Trophoblast cell (in vitro differentiated cells and primary cell): ENCODE measurements at places on chromosomes 2 and 18.
A peak's percentile ranks its signal among the peaks of the same experiment; 100 is the strongest.

GRCh38 chr2:168496906-168497305 is 40.8 kb downstream of the CERS6 start:
- no peak for DNase-seq

GRCh38 chr2:8498994-8499393 is 182.9 kb upstream of the ID2 start:
- no peak for DNase-seq

- no peak for DNase-seq
Measured at GRCh38 chr2:30641765-30642345, 165.4 kb downstream of the CAPN13 start.

DNA sequence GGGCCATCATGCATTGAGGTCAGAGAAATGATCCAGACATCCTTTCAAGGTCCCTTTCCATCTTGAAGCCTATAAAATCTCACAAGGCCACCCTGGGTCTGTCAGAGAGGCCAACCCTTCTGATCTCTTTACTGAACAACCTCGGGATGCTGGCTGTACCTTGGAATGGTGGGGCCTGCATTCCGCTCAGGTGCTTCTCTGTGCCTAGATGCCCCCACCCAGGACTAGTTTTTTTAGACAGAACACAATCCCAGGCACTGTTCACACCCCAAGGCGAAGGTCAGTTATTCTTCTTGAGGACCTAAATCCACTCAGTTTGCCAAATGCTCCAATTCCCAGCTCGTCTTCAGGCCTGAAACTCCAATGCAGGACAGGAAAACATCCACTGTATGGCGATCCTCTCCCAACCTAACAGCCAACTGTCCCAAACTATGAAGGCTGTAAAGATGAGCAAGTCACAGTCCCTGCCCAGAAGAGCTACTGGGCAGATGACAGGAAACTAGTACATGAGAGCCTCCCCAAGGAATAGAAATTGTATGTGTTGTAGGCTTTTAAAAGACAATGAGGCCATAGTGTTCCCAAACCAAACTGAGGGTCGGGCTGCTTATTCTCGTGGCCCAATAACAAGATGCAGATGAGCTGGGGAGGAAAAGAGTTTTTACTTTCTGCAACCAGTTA is 154.4 kb upstream of the ACAA2 start:
- DNase-seq: no peak

- no peak for DNase-seq
Measured at GRCh38 chr2:160390544-160391455, 102.8 kb downstream of the RBMS1 start.

DNA sequence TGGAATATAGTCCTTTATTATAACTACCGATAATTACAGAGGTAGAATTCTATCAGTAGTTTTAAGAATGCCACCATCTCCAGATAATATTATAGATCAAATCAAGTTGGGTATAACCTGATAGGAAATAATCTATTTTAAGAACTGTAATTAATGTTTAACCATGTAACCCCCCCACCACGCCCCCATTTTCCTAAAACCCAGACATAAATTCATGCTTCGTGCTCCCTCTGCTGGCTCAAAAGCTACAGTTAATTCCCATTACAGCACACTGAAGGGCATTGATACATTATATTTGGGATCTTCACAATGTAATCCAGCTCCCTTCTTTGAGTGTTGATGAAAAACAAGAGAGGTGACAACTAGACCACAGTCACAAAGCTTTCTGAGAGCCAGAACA is 228.0 kb upstream of the SMAD7 start:
- DNase-seq: no peak

DNA sequence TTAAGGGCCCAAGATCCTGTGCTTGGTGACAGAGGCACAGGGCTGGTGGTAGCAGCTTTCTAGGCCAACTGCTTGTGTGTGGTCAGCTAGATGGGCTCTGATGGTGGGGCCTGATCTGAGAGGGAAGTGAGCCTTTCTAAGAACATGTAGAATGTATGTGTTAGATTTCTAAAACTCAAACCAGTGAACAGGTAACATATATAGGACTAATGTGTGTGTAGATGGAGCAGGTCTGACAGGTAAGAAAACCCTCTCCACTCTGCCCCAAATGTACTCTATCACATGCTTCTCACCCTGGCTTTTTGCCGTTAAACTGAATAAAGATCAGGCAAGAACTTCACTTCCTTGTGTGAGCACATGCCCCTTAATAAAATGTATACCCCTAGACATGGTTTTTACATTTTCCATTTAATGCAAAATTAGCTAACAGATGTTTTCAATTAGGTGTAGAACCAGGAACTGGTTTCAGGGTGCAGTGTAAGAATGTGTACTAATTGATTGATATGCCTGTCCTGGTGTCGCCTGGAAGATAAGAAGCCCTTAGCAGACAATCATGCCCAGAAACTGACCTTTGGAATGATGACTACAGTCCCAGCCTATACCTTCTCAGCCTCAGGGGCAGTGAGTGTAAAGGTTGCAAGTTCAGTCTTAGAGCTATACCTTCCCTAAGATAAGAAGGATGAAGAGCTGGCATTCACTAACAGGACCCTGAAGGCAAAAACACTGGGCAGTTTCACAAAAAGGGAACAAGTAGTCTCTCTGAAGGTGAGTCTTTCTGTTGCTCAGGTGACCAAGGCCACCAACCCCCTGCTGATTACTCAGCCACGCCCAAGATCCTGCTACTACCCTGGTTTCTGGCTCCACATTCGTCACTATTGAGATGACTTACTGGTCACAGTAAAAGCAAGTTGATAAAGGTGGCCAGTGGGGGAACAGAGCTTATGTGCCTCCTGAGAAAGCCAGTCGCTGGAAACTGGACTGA is 71.2 kb downstream of the SPATS2L start:
- DNase-seq: no peak

DNA sequence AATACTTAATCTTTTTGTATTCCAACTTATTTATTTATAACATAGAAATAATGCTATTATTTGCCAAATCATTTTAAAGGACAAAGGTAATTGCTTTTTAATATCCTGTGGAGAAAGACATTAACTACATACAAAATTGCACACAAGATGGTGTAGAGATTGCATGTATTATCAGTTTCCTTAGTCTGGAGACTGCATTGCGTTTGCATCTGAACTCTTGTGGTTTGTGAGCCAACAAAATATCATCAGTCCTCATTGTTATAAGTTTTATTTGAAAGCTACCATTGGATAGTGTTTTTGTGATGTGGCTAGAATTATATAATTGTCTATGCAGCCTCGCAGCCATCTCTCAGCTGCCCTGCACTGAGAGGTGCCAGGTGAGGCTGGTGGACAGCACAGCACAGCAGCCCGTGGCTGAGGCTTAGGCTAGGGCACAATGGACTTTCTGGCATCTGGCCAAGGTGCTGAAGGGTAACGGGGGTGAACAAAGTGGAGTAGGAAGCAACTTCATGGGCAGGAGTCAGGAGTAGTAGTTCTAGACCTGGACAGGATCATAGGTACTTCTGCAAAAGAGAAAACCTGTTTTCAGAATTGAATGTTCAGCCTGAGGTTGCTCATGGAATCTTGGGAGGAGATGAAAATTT is 15.1 kb downstream of the RASGRP3 start:
- no peak for DNase-seq

GRCh38 chr18:46252759-46253158 is 148.6 kb downstream of the HAUS1 start:
- no peak for DNase-seq

DNA sequence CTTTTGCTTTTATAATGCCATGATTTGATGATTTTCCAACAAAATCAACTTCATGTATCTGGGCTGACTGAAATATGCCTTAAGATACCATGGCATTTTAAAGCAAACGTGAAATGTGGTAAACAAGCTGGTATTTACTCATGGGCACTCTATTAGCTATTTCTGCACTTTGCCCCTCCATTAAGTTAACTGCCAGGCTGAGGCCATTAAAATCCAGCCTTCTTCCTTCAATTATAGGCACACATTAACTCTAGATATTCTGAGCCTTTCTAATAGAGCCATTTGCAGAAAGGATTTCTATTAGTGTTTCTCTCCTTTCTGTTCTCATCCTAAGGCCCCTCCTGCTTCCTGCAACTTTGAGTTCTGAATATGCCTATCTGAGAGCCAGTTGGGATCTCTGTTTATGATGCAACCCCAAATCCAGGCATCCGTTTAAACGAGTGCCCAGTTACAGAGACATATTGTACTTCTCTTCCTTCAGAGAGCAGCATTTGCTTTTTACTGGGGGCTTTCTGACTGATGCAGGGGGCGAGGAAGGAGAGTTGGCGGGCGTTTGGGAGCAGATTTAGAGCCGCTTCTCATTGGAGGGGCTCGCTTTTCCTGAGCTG is 1.6 kb upstream of the KCNJ3 start:
- DNase-seq: no peak

GRCh38 chr2:19793132-19793750 is 108.5 kb downstream of the TTC32 start:
- DNase-seq: no peak

DNA sequence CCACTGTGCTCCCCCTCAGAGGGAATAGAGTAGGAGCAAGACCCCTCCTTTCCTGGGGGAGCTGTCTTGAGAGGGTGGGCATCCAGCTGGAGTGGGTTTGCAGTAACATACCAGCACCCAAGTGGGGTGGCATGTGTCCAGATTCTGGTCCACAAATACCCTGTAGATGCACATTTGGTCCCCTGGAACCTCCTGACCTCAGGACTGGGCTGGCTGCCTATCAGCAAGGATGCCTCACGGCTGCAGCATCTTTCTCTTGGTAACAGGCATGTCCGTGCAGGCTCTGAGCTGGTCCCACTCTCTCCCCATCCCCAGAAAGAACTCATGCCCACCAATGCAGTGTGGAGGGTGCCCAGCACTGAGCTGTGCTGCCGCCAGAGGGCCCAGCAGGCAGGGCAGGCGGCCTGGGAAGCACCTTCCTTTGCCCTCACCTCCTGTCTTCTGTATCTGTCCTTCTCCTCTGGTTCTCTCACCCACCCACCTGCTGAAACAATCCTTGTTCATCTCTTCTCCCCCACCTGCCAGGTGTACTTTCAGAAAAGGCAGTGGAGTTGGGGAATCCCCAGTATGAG is 47.4 kb downstream of the ITGB1BP1 start:
- DNase-seq: no peak

DNA sequence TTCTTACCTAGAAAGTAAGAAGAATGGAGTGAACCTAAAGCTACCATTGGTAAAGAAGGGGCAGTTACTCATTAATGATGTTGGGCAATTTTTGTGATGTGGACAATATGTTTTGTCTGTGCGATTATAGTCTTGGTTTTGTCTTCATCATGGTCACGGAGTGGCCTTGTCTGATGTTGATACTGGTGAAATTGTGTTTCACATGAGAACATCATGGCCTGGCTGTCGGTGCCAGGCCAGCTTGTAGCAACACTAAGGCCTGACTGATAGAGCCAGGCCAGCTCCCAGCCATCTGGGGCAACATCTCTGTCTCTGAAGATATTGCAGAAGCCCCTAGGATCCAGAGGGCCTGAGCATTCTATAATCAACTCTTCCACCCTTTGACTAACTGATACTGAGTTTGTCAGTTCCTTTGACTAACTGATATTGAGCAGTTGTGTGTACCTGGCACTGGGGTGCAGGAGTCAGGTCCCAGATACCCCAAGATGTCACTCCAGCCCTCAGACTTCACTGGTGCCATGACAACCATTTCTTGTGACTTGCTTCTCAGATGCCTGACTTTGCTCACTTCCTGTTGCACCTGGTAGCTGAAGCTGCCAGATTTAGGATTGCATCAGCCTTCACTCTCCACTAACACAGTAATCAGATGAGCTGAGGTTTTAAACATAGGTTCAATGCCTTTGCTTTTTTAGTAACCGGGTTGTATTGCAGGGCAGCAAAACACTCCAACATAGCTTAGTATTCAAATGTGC is 62.5 kb downstream of the RPIA start:
- DNase-seq: no peak

GRCh38 chr18:36770315-36770946 is 58.4 kb downstream of the TPGS2 start:
- DNase-seq: no peak

DNA sequence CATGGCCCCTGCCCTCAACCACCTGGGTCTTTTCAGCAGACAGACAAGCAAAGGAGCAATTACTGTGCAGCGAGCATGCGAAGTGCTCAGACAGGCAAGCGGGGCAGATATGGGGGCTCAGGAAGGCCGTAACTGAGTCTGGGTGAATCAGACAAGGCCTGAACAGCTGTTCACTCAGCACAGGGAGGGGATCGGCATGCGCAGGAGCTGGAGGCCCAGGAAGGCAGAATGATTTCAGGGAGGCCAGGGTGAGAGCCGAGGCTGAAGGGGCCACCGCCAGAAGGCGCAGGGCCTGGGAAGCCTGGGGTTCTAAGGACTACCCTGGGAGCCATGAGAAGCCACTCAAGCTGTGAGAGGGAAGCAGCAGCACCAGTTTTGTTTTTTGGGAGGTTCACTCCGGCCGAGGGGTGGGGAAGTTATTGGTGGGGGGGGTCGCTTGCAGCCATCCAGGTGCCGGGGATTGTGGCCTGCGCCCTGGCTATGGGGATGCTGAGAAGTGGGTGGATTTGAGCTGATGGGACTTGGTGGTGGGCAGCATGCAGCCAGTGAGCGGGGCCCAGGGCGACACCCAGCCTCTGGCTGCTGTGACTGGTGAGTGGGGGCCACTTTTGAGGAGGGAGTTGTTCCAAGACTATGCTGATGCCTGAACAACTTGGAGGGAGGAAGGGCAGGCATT is 132.2 kb downstream of the TSN start:
- DNase-seq: no peak

- no peak for DNase-seq
Measured at GRCh38 chr2:57906152-57906732, 140.4 kb upstream of the VRK2 start.

GRCh38 chr2:72137498-72138010 is 10.1 kb downstream of the CYP26B1 start:
- DNase-seq: no peak

DNA sequence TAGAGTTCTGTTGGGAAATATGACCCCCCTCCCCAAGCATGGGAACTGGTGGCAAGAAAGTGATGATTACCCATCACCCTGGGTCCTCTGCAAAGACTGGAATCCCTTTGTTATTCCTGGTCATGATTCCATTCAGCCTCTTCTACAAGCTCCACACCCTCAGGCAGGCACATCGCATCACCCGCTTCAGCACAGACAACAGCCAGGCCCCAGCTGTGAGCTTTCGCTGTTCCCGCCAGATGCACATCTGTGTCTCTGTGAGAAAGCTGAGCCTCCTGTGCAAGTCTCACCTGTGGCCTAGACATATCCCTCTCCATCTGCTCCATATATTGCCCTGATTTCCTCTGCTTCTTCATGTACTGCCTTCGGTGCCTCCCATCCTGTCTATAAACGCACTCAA is 368.0 kb upstream of the RAB6C start:
- no peak for DNase-seq

- DNase-seq: peak; percentile 14
Measured at GRCh38 chr18:63828656-63829055, 53.4 kb downstream of the SERPINB7 start.

DNA sequence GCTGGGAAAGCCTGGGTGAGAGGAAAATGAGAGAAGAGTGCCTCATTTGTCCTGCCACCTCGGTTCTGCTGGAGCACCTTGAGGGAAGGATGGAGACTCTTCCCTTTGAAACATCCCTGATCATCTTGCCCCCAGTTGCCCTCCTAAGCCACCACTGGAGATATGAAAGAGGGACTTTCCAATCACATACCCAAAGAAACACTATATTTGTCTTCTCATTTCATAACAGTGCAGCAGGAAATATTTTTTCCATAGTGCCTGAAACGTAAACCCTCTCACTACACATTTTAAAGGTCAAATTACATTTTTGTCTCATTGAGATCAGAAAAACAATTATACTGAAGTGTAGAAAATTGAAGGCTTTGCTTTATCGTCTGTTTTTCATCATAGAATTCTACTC is 63.3 kb downstream of the KCTD18 start:
- no peak for DNase-seq
